ENCODE measurements at places on chromosomes 4 and X.
A peak's percentile ranks its signal among the peaks of the same experiment; 100 is the strongest.

- no peak for DNase-seq
These were observed 50.2 kb upstream of the MORC4 start for GRCh38 chrX:107050195-107050709.

DNA sequence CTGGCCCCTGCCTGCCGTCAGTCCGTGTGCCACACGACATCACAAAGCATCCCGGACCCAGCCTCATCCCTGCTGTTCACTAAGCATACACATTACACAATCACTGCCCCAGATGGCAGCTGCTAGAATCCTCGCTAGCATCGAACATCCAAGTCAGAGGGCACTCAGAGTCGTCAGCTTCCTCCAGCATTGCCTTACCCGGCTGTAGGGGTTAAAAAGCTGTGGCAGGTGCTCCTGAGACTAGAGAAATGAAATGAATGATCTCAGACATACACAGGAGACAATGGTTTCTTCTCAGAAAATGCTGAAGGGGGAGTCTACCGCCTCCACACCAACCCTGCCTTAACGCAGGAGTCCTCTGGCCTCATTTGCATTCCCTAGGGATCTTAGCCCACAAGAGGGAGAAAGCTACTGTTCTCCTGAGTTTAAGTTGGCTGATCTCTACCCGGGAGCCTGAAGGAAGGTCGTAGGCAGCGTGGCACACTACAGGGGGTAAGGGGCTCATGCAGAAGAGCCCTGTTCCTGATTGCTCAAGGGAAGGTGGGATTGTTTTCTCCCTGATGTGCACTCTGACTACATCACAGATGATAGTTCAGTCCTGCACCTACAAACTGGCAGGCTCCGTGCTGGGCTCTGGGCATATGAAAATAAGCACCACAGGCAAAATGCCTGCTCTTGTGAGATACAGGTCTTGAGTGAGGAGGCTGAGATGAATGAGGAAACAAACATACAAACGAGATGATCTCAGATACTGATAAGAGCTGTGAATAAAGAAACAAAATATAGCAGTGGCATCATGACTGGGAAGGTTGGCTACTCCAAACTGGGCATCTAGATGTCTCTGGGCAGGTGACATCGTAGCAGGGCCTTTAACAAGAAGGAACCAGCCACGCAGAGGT is 2.6 kb upstream of the KIAA0232 start:
- no peak for DNase-seq

- DNase-seq = no peak
These were observed 19.8 kb upstream of the FMR1 start for GRCh38 chrX:147891896-147892295.

- DNase-seq = peak; percentile 51
These were observed 129.0 kb downstream of the AMMECR1 start for GRCh38 chrX:110188701-110189558.

DNA sequence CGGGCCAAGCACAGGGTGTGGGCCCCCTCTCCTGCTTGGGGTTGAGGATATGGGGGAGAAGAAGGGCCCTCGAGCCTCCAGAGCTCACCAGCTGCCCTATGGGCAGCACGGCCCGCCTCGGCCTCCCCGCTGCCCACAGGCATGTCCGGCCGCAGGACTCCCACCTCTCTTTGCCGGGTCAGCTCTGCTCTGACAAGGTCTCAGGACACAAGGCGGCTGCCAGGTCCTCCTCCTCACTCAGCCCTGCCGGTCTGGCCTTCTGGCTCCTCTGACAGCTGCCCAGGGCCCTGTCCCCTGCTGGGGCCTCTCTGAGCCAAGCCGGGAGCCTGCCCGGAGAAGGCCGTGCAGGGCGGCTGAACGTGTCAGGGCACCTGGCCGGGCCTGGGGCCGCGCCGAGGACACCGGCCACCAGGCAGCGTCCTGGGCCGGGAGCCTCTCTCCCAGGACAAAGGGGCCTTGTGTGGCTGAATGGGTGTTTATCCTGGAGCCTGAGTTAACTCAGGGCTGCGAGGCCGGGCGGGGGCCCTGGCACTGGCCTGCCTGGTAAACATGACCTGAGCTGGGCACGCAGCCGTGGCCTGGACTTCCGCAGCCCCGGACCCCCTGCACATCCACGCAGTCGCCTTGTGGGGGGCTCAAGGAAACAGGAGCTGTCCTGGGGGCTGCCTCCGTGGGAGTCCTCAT is 25.7 kb downstream of the TACC3 start:
- no peak for DNase-seq

DNA sequence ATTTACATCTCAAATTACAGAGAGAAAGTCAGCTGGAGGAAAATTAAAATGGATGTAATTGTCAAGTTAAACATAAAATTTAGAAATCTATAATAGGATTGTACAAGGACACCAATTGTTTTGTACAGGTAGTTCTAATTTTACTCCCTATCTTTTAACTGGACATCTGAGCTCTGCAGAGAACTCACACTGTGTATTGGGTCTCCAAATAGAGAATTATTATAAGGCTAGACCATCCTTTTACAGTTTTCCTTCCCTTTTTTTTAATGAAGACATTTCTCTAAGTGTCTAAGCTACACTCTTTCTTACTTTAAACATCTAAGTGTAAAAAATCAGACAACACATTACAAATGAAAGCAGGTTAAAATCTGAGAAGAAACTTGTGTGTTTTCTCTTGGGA is 78.4 kb upstream of the GC start:
- no peak for DNase-seq

GRCh38 chr4:130753926-130754325 is 1658.0 kb downstream of the C4orf33 start:
- DNase-seq = no peak

- no peak for DNase-seq
These were observed 113.6 kb downstream of the SOX3 start for GRCh38 chrX:140391313-140391712.

DNA sequence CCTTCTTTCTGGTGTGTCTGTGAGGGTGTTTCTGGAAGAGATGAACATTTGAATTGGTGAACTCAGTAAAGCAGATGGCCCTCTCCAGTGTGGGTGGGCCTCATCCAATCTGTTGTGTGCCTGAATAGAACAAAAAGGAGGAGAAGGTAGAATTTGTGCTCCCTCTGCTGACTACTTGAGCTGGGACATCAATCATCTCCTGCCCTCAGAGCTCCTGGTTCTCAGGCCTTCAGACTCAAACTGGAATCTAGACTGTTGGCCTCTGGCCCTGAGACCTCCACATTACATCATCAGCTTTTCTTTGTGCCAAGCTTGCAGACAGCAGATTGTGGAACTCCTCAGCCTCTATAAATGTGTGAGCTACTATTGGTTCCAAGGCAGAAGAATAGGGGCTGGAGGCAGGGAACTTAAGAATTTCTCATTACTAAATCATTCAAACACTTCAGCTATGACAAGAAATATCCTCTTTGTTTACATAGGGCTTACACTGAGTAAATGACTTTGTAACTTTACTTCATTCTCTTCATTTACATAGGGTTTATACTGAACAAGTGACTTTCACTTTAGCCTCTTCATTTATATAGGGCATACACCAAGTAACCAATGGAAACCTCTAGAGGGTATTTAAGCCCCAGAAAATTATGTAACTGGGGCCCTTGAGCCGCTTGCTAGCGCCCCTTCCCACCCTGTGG is 86.9 kb upstream of the NWD2 start:
- DNase-seq = no peak

DNA sequence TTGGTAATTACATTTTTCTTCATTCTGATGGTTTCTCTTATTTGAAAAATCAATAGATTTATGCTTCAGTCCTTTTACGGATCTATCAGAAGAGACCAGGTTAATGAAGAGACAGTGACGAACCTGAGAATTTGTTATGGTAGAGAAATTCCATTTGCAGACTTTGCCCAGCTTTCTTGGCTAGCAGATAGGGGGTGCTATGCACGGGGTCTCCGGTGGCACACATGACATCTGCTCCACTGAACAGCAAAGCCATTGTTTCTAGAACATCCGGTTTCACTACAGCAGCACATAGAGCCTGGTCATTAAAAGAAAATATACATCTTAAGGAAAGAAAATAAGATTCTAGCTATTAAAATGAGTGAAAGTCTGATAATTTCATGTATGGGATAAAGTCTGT is 85.1 kb downstream of the ARAP2 start:
- DNase-seq = no peak

GRCh38 chr4:6420036-6420435 is 52.4 kb downstream of the PPP2R2C start:
- no peak for DNase-seq

DNA sequence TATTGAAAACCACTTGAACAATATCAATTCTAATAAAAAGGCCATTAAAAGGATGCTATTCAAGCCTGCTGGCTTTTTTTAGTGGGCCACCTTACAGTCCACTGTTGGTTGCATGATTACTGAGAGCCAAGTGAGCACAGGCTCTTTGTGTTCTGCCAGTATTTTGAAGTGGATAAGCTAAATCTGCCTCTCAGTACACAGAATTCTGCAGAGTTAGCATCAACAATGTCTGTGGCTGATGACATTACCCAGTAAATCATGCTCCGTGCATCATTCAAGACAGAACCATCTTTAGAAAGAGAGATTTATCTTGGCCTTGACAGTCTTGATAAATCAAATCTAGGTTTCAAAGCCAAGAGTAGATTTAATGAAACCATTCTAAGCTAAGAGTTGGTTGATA is 119.0 kb upstream of the GNPDA2 start:
- no peak for DNase-seq

DNA sequence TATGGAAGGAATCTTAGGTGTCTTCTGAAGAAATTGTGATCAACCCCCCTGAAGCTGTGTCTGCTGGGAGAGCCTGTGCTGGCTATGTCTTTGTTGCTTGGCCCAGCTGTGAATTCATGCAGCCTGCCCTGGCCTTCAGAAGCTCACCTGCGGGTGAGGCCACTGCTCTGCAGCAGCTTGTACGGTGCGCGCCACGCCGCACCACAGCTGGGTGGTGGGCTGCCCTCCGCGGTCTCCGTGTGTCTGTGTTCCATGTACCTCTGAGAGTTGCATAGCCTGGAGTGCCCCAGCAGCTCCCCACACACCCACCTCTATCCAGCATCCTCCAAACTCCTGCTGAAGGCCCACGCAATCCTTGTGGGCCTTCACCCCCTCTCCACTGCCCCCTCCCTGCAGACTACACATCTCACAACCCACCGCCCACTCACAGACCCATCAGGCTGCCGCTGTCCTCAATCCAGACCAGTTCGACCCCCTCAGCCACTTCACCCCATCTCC is 65.6 kb downstream of the ENPP6 start:
- no peak for DNase-seq

- DNase-seq = peak; percentile 2
These were observed 137.8 kb downstream of the SCFD2 start for GRCh38 chr4:53228036-53228435.

DNA sequence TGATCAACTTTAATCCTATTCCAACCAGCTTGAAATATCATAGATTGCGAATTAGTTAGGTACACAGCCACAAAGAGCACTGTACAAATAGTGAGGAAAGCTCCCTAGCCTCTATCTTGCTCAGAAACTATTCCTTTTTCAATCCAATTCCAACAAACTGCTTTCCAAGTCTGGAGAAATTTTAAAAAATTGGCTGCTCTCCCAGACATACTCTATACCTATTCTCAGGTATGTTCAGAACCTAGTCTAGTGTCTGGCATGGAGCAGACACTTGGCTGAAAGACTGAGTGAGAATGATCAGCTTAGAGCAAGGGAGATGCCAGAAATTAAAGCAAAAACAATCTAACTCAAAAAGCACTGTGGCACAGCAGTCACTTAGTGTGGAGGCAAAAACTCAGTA is 105.9 kb downstream of the SLC10A7 start:
- DNase-seq = no peak

- no peak for DNase-seq
These were observed 349.7 kb upstream of the SLC7A11 start for GRCh38 chr4:138591808-138592207.

GRCh38 chrX:1581132-1581531 is 10.3 kb upstream of the AKAP17A start:
- peak; percentile 74 for DNase-seq

- DNase-seq = no peak
These were observed 149.2 kb downstream of the TBL1X start for GRCh38 chrX:9614016-9614415.

DNA sequence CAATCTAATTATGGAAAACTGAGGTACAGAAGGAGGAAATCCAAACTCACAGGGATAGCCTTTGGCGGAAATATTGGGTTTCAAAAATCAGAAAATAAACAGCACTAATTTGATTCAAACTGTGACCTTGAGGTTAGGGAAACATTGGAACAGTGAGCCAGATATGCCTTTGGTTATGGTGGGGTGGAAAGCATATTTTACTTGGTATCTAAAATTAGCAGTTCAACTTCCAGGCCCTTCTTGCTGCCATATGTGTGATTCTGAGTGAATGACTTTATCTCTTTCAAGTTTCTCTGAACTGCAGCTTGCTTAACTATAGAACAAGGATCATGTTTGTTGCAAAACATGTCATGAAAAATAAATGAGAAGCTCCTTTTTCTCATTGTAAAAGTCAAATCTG is 240.9 kb upstream of the VEGFC start:
- no peak for DNase-seq

GRCh38 chrX:72396117-72396516 is 90.4 kb upstream of the CITED1 start:
- no peak for DNase-seq

DNA sequence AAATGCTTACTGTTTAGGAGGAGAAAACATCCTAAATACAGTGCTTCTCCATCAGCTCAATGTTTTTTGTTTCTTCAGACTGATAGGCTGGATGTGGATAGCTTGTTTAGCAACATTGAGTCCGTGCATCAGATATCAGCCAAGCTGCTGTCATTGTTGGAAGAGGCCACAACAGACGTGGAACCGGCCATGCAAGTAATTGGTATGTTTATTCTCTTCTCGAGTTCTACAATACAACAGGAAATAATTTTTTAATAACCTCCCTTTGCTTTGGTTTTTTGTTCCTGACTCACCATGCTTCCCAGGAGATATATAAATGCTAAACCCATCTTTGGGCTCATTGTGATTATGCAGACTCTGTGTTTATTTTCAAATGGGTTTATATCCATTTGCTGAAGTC is 60.9 kb downstream of the ARHGEF38 start:
- DNase-seq = no peak

GRCh38 chrX:78650906-78651437 is 8.2 kb downstream of the RTL3 start:
- no peak for DNase-seq

DNA sequence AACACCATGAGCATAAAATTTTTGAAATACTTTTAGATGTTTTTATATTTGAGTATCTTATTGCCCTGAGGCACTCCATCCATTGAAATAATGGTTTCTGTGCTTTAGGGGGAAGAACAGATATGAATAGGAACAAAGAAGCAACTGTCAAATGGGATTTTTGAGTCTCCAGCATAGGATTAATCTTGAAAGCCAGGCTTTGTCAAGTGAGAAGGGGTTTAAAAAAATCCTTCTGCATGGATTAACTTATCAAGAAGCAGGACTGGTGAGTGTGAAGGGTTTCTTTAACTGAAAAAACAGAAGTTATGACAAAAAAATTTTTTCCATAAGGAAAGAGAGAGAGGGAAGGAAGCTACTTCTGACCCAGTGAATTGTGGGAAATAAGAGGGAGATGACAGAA is 7.6 kb upstream of the NUDT9 start:
- DNase-seq = no peak
